Activated CD8-positive, alpha-beta memory T cell treated with anti-CD3 and anti-CD28 coated beads for 24 hours (primary cell): ENCODE measurements at places on chromosomes 6 and 20.

- DNase-seq, result no peak
These were observed 14.5 kb upstream of the B4GALT5 start for GRCh38 chr20:49727894-49728885.

DNA sequence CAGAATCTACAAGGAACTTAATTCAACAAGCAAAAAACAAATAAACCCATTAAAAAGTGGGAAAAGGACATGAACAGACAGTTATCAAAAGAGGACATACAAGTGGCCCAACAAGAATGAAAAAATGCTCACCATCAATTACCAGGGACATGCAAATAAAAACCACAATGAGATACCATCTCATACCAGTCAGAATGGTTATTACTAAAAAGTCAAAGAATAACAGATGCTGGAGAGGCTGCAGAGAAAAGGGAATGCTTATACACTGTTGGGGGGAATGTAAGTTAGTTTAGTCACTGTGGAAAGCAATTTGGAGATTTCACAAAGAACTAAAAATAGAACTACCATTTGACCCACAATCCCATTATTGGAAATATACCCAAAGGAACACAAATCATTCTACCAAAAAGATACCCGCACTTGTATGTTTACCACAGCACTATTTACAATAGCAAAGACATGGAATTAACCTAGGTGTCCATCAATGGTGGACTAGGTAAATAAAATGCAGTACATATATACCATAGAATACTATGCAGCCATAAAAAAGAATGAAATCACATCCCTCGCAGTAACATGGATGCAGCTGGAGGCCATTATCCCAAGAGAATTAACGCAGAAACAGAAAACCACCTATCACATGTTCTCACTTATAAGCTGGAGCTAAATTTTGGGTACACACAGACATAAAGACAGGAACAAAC is 48.4 kb downstream of the RNGTT start:
- DNase-seq, result no peak

DNA sequence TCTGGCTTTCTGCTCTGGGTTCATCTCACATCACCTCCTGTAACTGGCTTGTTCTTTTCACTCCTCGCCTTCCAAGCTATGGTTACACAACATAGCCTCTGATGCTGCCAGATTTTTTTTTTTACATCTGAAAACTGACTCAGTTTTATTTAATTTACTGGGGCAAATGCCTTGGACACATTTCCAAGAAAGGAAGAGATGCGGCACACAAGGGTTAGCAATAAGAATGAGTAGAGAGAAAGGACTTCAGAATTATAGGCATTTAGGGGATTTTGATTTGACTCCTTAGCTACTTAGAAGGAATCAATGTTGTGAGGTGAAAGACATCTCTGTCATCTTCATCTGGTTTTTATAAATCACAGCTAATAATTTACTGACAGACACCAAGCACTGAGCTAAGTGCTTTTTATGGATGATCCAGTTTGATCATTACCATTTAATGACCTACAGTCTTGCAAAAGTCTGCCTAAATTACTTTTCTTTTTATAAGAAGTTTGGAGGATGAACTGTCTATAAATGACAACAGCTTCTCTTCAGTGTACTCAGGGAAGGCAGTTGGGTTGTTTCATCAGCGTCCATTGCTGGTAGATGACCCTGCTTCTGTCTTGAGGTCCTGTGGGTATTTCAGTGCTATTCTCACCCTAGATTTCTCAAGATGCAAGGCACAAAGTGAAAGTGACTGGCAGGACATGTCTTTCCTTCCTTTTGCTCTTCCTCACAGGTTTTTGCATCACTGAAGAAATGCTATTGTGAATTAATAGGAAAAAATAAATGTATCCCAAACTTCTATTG is 31.1 kb downstream of the LAMA4 start:
- DNase-seq, result no peak

GRCh38 chr6:148037496-148037895 is 305.1 kb upstream of the SASH1 start:
- no peak for DNase-seq

- DNase-seq, result no peak
These were observed 9.7 kb downstream of the PDE7B start for GRCh38 chr6:135861189-135861588.

DNA sequence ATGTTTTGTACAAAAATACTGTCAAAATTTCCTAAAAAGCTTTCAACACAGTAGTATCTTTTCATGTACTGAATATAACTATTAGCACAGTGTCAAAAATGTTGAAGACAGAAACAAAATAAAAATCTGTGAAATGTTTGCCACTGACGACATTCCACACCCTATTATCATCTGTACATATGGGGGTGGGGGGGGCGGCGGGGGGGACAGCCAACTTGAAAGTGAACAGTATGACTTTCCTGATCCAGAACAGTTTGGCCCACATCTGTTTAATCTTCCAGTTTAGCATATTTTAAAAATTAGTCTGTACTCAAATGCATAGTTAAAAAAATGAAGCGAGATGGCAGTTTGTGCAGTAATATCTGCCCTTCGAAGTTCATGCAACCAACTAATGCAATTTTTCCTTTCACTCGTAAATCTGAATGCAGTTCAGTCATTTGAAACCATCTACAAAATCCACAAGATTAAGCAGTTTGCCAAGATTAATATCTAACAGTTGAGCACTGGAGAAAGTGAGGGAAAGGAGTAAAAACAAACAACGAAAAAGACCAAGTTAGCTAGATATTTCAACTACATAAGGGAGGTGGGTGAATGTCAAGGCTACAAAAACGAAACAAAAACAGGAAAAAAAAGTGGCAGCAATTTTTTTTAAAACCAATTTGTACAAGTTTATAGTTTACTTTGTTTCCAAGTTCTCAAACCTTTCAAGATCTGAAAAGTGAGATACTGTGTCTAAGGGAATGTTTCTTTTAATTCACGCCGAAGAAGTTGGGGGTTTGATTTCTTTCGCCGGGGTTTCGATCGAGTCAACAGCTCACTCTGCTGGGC is 1.9 kb downstream of the CITED2 start:
- no peak for DNase-seq
